ENCODE measurements at places on chromosomes 13 and 19. TPM values are rescaled to one million over a fixed set of nuclear protein-coding genes. Genes with fewer than 3 reads are reported as not detected.

DNA sequence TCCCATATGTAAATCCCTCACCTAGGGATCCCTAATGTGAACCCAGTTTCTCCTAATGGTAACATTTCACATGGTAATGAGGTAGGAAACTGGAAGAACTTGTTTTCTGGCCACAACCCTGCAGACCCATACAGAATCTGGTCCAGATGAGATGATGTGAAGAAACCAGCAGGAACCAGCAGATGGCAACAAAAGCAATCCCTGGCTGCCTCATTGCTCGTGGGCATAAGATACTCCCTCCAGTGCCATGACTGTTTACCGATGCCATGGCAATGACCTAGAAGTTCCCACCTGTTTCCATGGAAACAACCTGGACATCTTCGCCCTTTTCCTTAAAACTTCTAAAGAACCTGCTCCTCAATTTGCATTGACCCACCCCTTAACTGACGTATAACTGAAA lies 1.4 kb upstream of the CD209 start:
- no peak for DNase-seq

GRCh38 chr13:51919531-51919930 lies 57.8 kb downstream of the CCDC70 start:
- no peak for DNase-seq

DNA sequence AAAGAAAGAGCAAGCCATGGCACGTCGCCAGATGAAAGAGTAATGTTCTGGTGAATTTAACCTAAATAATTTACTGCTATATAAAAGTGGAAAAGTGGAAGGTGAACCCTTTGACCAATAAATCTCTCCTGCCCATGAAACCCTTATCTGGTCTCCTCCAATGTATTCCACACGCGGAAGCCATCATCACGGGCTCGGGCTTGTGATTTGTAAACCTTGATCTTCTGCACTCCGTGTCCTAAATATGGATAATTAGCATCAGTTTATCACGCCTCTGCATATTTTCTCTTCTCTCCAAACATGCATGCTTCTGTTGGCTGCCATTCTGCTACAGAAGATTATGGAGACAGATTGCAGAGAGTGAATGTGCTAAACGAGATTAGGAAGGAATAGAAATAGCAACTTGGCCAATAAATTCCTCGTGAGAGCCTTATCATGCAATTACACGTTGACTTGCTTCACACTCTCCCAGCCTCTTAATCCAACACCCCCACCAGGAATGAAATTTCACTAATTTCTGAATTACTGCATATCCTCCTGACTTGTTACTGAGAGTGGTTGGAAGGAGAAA lies 34.5 kb downstream of the SOX1 start:
- DNase-seq: no peak

- no peak for DNase-seq
These were observed 57.5 kb downstream of the ERICH4 start for GRCh38 chr19:41500443-41500842.

DNA sequence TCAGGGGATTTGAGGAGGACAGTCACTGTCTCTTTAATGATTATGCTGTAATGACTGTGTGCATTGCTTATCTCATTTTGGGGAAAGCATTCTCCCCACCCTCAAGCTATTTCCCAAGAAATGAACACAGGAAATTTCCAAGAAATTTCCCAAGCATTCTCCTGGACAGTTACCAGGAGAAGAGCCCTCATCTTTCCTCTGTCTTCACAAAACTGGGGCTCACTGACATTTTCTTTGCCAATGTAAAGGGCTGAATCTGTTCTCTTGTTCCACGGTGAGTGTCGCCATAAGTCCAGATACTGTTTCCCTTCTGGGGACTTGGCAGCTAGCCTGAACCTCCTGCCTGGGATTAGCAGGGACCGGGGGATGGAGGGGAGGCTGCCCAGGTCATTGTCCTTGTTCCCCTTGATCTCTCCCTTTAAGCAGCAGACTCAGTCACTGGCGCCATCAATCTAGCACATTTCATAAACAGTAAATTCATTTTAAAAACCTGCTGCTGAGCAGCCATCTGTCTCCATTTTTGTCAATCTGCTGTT lies 172.8 kb downstream of the DNAJC15 start:
- DNase-seq: peak; percentile 3

- no peak for DNase-seq
These were observed 159.6 kb downstream of the FOXO1 start for GRCh38 chr13:40506592-40507446.

The COL4A1 gene
- polyA plus RNA-seq: 146 TPM

GRCh38 chr19:2711172-2711874 lies 8.8 kb upstream of the GNG7 start:
- DNase-seq: no peak

- no peak for DNase-seq
These were observed 472.2 kb downstream of the MYO16 start for GRCh38 chr13:109101550-109102144.

GRCh38 chr19:812049-812746 lies 9.6 kb downstream of the PLPPR3 start:
- no peak for DNase-seq

- no peak for DNase-seq
These were observed 661.2 kb downstream of the TBC1D4 start for GRCh38 chr13:74820809-74821208.

DNA sequence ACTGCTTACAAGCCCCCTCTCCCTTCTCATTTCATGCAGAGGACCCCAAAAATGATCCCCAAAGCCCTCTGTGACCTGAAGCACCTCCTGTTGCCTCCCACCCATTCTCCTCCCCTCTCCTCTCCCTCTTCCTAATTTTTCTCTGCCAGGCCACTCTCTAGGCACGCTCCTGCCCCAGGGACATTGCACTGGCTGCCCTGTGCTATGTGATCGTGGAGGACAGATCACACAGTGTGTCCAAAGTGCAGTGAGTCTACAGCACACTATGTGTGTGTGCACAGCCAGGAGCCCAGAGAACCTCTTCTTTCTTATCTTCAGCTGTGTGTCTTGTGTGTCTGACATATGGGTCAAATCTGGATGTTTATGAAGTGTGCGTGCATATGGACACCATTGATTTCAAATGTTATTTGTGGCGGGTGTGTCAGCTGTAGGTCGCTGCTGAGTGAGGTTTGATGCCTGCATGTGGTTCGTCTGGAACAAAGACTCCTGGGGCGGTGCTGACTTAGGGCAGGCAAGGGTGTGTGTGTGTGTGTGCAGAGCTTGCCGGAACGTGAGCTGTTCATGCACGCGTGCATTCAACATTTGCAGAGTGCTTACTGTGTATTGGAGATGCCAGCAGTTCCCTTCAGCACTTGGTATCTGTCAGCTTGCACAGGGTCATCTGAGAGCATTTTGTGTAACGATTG lies 2.1 kb upstream of the KLHL26 start:
- DNase-seq: no peak

DNA sequence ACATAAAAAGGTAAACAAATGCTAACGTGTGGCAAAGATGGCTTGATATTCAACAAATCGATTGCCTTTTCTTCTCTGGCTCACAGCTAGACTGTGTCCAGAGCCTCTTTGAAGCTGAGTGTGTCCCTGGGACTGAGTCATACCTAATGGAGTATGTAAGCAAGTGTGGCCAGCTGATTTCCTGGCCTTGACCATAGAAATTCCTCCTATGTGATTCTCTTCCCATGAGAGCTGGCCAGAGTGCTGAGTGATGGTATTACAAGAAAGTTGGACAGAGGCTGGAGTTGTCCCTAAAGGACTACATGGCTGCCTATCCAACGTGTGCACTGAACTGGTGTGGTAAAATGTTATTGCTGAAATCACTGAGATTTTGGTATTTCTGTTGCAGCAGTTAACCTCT lies 320.1 kb upstream of the SLC10A2 start:
- DNase-seq: no peak

The CBY2 gene
- polyA plus RNA-seq: not detected

GRCh38 chr19:35008891-35009341 lies 8.8 kb downstream of the GRAMD1A start:
- DNase-seq: no peak

- no peak for DNase-seq
These were observed 232.2 kb downstream of the TUBA3C start for GRCh38 chr13:18949489-18949761.

The SIGLEC5 gene
- polyA plus RNA-seq: 0.18 TPM

GRCh38 chr19:8081569-8082550 lies 29.3 kb downstream of the CCL25 start:
- DNase-seq: no peak

GRCh38 chr13:36717966-36718545 lies 44.2 kb downstream of the SERTM1 start:
- DNase-seq: no peak

The WDR62 gene
- 2.6 TPM for polyA plus RNA-seq

DNA sequence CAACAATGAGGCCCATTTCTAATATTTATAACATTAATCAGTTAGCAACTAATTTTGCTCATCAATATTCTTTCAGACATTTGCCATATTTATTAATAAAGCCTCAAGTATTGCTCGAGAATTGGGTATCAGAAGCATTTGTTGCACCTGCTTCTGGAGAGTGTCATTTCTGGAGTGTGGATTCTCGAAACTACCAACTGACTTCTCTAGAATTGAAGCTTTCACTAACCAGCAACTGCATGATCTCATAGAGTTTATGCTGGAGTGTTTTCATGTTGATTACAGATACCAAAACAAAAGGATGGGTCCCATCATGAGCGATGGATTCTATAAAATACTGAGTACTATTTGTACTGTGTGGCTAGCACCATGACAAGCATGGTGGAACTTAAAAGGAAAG lies 121.0 kb upstream of the SLC7A1 start:
- no peak for DNase-seq

- no peak for DNase-seq
These were observed 51.6 kb downstream of the UFM1 start for GRCh38 chr13:38401276-38401675.

All from large intestine (tissue), 12 donors.